ENCODE measurements at places on chromosomes 5 and 9.

DNA sequence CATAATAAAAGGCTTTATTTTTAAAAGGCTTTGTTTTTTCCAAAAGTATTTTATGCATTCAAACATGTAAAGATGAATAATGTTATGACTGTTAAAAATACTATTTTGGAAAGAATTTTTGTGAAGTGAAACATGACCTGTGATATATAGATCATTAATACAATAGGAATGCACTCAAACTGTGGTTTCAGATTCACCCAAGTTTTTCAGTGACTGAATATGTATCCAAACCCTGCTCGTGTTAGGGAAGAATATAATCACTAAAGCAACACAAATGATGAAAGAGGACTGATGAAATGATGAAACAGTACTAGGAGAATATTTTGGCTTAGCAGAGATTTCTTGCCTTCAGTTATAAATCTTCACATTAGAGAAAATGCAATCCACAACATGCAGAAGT is 278.0 kb downstream of the ADAMTS6 start:
- DNase-seq, result no peak

DNA sequence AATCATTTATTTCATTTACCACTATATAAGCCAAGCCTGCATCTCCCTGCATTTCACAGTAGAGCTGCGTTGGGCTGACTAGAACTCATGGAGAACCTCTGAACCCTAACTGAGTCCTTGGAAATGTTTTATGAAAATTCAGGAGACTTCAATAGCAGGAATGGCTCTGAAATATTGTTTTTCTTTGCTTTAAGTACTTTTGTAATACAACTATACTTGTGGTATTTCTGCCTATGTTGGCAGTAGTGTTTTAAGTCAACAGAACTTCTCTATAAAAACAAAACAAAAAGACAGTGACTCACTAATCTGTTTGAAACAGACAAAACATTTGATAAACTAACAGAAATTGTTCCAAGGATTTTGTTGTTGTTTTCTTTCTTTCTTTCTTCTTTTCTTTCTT is 489.2 kb upstream of the MEF2C start:
- DNase-seq, result no peak

- DNase-seq, result no peak
These were observed 93.5 kb upstream of the ATG10 start for GRCh38 chr5:81878333-81878732.

GRCh38 chr5:60141119-60141518 is 247.6 kb upstream of the PDE4D start:
- no peak for DNase-seq

DNA sequence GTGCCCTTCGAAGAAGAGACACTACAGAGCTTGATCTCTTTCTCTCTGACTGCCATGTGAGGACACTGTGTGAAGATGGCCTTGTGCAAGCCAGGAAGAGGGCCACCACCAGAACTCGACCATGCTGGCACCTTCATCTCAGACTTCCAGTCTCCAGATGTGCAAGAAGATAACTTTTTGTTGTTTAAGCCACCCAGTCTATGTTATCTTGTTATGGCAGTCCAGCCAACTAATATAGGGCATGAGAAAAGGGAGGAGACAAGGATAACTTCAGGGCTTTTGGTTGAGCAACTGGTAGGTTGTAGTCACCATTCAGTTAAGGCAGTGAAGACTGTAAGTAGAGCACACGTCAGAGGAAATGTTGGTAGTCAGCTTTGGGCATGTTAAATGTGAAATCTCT is 515.5 kb downstream of the CSNK1G3 start:
- DNase-seq, result no peak

GRCh38 chr5:58490402-58491050 is 709 bp upstream of the GAPT start:
- DNase-seq, result no peak

DNA sequence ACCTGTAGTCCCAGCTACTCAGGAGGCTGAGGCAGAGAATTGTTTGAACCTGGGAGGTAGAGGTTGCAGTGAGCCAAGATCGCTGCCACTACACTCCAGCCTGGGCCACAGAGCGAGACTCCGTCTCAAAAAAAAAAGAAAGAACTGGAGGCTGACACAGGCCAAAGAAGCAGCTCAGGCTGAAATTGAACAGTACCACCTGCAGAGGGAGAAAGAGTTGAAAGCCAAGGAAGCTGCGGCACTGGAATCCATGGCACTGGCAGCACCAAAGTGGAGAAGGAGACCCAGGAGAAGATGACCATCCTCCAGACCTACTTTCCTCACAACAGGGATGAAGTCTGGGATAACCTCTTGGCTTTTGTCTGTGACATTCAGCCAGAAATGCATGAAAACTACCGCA is 11.3 kb upstream of the TMEM141 start:
- no peak for DNase-seq

GRCh38 chr9:77575785-77576184 is 72.3 kb downstream of the GNA14 start:
- no peak for DNase-seq

DNA sequence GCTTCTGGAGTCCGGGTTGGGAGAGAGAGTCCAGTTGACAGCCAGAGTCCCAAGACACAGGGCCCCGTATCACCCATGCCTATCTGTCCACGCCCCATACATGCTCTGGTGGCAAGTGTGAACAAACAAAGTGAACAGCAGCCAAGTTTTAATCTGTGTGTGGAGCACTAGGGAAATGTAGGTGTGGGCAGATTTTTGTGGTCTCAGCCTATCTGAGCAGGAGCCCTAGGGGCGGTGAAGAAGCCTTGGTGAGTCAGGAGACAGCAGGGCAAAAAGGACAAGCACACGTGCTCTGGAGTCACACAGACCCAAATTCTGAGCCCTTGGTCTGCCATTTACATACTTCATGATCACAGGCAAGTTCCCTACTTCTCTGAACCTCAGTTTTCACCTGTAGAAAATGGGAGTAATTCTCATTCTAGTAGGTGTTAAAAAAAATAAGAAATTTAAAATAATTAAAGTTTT is 23.2 kb downstream of the EGR1 start:
- no peak for DNase-seq

DNA sequence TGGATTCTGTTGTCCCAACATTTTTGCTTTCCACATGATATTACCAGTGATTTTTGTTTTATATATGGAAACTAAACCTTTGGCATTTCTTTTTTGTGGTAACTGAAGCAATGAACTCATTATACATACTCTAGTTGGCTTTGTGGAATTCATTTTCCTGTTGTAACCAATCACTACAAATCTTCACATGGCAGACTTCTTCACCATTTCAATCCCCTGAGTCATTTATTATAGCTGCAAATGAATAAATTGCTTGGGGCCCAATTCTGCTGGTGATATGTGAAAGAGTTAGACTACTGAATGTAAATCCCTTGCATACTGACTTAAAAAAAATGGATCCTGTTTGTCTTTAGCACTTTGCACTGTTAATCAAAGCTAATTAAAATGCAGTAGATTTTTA is 1709.6 kb upstream of the WWC1 start:
- DNase-seq, result no peak

DNA sequence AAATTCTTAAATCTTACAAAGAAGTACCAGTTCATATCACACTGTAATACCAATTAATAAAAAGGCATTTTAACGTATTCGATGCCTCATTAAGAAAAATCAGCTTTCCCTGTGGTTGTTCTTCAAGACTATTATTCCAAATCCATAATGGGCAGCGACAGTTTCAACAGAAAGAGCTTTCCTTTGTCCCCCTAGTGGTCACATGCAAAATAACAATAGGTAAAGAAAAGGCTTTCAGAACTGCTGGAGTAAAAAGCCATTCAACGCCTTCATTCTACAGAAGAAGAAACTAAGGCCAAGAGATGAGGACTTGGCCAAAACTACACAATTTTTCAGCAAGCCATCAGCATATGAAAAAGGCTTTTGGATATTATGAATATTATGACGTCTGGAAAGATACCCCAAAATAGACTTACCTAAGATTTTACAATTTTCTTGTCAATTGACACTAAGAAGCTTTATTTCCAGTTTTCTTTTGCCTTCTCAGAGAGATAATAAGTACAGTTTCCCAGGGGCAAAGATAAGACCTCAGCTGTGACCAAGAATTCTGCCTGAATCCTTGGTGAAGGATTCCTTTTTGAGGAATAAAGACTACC is 6.7 kb upstream of the CDH6 start:
- DNase-seq, result no peak

- no peak for DNase-seq
These were observed 53.8 kb downstream of the RAPGEF1 start for GRCh38 chr9:131685753-131686706.

DNA sequence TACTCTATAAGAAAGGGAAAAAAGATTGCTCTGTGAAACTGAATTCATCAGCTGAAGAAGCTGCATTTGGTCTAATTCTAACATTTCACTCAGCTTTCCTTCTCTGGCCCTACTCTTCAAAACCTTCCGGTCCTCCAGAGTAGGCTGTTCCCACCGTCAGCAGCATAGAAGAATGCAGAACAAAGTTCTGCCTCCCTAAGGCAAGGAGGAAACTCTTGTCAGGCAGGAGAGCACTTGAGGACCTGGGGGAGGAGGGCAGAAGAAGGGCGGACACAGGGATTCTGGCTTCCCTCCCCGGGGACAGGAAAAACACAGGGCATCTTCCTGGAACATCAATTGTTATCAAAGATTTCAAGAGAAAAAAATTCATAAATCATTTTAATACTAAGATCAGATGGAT is 69.2 kb upstream of the SHB start:
- no peak for DNase-seq

- DNase-seq, result no peak
These were observed 8.3 kb downstream of the GRIN1 start for GRCh38 chr9:137147091-137147792.

DNA sequence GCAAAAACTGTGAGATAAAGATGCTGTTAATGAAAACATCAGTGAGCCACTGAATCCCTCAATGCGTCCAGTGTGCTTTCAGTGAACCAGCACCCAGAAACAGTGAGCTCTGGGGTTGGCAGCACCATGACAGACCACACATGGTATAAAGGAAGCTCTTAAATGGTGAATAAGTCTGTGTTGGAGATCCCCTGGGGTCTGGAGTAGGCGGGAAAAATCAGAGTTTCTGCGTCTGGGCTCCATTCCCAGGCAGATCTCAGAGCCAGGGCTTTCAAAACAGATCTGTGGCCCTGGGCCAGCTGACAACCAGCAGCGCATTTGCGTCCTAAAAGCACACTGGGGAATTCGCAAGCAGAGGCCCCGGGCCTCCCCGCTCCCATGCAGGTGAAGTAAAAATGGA is 233.5 kb downstream of the FRMD3 start:
- DNase-seq, result peak; percentile 45

DNA sequence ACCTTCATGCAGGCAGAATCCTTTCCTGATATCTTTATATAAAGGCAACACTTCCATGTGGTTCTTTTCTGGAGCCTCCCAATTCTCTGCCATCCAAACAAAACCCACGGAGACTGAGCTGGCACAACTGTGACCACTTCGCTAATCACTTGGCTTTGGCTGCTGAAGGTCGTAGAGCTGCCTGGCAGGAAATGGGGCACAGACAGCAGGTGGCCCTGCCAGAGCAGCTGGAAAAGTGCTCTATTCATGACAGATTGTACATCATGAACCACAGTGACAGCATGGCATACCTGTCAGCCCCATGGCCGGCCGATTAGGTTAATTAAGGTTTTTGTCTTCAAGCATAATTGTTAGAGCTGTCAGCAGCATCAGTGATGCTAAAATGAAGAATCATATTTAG is 141.9 kb upstream of the ANKRD55 start:
- DNase-seq, result no peak

GRCh38 chr9:110887276-110887675 is 151.0 kb downstream of the LPAR1 start:
- DNase-seq, result no peak

- no peak for DNase-seq
These were observed 193.1 kb upstream of the PTGER4 start for GRCh38 chr5:40486437-40487275.

- no peak for DNase-seq
These were observed 35.2 kb downstream of the DTWD2 start for GRCh38 chr5:118952992-118953651.

DNA sequence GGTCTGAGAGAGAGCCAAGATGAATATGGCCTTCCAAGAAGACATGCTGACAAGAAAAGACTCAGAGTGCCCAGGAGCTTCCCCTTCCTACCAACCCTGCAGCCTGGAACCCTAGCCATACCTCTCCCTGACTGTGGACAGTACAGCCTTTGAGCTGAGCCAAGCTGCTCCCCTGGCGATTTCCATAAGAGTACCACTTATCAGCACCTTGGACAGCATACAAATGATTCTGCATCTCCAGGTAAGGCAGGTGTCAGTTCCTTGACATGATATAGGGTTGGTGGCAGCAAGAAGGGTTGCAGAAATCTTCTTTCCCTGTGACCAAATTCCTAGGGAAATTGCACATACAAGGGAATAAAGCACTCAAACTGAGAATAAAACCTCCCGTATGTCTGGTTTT is 58.3 kb downstream of the MFAP3 start:
- no peak for DNase-seq

GRCh38 chr5:120805131-120805530 is 341.0 kb downstream of the PRR16 start:
- no peak for DNase-seq
